GF-D8 (cell line): ENCODE measurements at places on chromosomes 4 and X.
A peak's percentile ranks its signal among the peaks of the same experiment; 100 is the strongest.

GRCh38 chrX:120207009-120207605 is 43.5 kb upstream of the ZBTB33 start:
- DNase-seq, result no peak

- DNase-seq, result no peak
Measured at GRCh38 chr4:176838601-176839433, 46.1 kb upstream of the VEGFC start.

DNA sequence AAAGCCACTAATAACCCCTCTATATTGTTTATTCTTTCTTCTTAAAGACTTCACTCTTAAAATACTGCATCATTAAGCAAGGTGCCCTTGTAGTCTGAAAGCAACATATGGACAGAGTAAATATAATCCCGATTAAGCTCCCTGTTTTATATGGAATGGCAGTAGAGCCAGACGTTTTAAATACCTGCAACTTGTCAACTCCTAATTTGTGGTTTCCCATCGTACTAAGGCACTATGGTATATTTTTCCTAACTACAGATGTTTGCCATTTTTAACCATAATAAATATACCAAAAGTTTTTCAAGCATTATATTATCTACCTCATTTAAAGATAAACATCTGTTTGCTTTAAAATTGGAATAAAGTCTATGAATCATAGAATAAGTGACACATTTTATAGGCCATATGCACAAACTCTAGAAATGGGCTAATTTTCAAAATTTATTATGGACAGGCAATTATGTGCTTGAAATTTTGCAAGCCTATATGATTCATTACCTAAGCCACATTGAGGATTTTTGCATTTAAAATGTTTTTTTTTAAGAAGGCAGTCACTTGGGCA is 194.6 kb downstream of the FRMPD4 start:
- DNase-seq, result no peak

- DNase-seq, result no peak
Measured at GRCh38 chr4:88606832-88607231, 14.6 kb downstream of the HERC3 start.

- DNase-seq, result no peak
Measured at GRCh38 chrX:17056868-17057608, 110.6 kb downstream of the REPS2 start.

- DNase-seq, result no peak
Measured at GRCh38 chr4:75678965-75679364, 5.8 kb upstream of the G3BP2 start.

- DNase-seq, result no peak
Measured at GRCh38 chrX:30144221-30144620, 71.1 kb upstream of the MAGEB2 start.

DNA sequence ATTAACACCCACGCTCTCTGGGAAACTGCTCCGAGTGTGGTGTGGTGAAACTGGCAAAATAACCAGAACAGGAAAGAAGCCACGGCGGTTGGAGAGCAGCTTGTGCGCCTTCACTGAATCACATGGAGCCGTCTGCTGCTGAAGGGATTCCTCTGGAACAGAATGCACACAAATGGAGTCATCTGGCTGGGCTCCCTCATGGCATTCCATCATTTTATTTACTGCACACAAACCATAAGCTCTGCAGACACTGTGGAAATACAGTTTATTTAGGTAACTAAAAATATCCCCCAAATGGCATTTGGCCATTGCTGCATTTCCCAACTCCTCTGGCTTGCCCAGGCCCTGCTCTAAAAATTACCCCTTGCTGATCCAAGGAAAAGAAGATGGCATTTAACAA is 187.0 kb upstream of the S100G start:
- no peak for DNase-seq

DNA sequence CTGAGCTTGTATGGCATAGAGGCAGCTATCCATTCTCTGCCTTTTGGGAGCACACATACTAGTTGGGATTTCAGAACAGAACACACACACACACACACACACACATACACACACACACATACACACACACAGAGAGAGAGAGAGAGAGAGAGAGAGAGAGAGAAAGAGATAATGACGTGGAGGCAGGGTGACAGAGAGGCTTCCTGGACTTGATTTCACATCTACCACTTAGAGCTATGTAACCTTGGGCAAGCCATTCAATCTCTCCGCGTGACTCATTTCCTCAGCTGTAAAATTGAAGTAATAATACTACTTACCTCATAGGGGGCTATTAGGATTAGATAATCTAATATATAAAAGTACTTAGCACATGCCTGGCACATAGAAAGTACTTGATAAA is 12.3 kb upstream of the GRIA3 start:
- no peak for DNase-seq

GRCh38 chr4:76764251-76764650 is 133.7 kb downstream of the SOWAHB start:
- DNase-seq, result no peak

DNA sequence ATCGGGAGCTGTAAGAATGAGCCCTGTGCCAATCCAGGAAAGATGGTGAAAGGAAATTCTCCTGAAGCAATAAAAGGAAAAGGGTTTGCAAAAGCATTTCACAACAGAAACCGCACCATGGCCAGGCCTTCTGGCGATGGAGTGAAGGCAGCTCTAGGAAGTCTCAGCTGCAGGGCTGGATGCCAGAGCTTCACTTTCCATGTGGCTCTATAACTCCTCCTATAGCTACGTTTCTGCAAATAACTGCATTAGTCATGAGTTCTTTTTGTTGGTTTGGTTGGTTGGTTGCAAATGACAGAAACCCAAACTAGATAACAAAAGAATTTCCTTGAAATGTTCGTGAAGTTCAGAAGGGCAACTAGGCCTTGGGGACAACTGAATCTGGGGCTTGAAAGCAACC is 84.6 kb downstream of the RELL1 start:
- peak; percentile 92 for DNase-seq

GRCh38 chrX:95055991-95056390 is 1382.0 kb downstream of the FAM133A start:
- no peak for DNase-seq

DNA sequence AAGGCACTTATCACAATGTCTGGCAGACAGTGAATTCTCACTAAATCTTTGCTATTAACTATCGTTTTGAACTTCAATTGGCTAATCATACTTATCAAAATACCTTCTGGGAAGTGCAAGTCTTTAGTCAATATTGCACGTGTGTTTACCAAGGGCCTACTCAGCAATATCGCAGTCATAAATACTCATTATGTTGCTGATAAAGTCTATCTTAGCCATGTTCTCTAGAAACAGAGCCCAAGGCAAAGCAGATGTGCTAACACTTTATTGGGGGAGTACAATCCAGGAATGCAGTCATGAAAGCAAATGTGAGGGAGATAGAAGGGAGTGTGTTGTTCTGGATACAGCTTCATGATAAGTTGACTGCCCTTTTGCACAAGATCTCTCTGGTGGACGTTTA is 90.5 kb downstream of the FBXO8 start:
- DNase-seq, result no peak
